Activated gamma-delta T cell treated with Interleukin-2 at 50 U/mL for 16 hours (primary cell): ENCODE measurements at places on chromosomes 7 and 10.

DNA sequence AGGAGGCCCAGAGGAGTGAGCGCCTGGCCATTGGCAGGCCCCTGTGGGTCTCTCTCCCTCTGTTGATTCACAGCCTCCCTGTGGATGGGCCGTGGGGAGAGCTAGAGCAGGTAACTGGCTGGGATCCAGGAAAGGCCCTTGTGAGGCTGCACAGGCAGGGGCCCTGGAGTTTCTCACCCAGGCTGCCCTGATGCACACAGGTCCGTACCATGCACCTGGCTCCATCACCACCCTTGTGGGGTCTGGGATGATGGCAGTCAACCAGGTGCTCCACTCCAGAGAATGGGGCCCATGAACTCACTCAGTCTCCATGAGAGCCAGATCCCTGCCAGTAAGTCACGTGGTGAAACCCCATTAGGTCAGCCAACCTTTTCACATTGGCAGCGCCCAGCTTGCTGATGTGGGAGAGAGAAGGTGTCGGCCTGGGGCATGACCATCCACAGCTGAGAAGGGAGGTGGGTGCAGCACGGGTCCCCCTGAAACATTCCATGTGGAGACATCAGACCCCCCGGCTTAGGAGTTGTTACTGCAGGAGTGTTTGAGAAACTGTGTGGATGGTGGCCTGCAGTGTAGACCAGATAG is 320.8 kb downstream of the ADARB2 start:
- DNase-seq: no peak

DNA sequence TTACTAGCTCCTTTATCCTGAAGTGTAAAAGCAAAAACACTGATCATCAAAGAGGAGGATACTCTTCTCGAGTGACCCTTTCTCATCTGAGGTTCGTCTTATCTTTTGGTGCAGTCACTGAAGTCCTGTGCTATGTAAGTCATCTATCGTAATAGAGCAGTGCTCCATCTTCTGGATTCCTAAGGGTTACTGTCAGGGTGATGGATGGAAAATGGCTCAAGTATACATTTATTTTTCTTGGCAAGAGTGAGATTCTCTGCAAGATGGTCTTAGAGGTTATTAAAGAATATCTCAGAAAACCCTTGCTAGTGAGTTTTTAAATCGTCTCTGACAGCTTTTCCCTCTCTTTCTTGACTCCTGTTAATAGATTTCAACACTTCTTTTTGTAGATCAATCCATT is 12.4 kb downstream of the PRKG1 start:
- DNase-seq: no peak

DNA sequence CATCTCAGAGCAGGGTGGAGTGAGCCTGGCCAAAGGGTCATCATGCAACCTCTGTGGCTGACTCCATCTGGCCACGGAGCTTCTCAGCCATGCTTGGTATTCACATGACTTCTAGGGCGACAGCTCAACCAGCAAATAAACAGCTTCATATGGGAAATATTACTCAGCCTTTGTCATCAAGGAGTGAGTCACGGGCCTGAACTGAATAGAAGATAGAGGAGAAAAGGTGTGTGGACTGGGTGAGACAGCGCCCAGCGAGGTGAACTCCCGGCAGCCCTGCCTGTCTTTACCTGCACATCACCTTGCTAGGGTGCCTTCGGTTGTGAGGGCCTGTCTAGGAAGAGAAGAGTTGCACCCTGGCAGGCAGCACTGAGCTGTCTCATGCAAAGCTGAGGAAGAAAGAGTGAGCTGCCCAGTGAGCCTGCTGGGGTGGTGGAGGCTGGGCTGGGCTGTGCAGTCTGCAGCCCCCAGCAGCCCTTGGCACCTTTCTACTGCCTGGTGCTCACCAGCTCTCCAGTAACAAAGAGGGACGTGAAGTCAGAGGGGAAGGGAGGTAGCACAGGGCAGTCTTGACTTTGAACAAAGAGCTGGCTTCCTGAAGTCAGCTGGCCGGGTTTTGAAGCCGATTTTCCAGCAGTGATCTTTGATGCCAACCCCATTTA is 114.2 kb downstream of the EGFR start:
- DNase-seq: no peak

DNA sequence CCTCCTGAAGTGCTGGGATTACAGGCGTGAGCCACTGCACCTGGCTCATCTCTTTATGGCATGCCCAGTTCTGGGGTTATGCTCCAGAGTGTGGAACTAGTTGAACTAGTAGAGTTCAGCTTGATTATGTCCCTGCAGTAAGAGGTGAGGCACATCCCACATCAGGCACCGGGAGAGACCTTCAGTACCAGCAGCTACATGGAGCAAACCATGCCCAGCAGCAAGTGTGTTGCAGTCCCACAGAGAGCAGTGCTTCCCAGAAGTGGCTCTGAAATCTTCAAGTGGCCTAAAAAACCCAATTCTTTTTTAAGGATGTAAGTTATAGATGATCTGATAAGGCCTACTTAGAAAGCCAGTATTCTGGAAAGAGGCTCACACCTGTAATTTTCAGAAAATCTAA is 331.9 kb upstream of the PRKCQ start:
- no peak for DNase-seq

- DNase-seq: no peak
Measured at GRCh38 chr7:44639671-44640321, 33.4 kb downstream of the OGDH start.

GRCh38 chr7:122402235-122402634 is 97.7 kb upstream of the FEZF1 start:
- DNase-seq: no peak
